Bronchial epithelial cell (primary cell): ENCODE measurements at places on chromosomes 3 and 15. TPM values are rescaled to one million over a fixed set of nuclear protein-coding genes. Genes with fewer than 3 reads are reported as not detected.

GOLGA8Q gene
- 0.79 and 2.2 TPM in 2 replicates for total RNA-seq

ELL3 gene
- 20.2 and 23.2 TPM in 2 replicates for total RNA-seq

GADL1 gene
- not detected in 2 replicates for total RNA-seq

CCRL2 gene
- 0.13 and 0.26 TPM in 2 replicates for total RNA-seq

THUMPD3 gene
- 68.2 and 74.5 TPM in 2 replicates for total RNA-seq

CHDH gene
- under 0.01 and 0.13 TPM in 2 replicates for total RNA-seq

ESYT3 gene
- 1.1 and 2.9 TPM in 2 replicates for total RNA-seq

LINGO1 gene
- total RNA-seq, result not detected in 2 replicates

SH2D7 gene
- total RNA-seq, result not detected in 2 replicates

GPR160 gene
- total RNA-seq, result 1.3 and 2.0 TPM in 2 replicates

TEX9 gene
- total RNA-seq, result 2.6 and 3.6 TPM in 2 replicates

PLSCR5 gene
- total RNA-seq, result not detected in 2 replicates

ZMYND10 gene
- total RNA-seq, result 0.13 and 0.53 TPM in 2 replicates

SAMMSON gene
- total RNA-seq, result not detected in 2 replicates

ANKRD34C gene
- total RNA-seq, result not detected in 2 replicates

B3GNT5 gene
- 31.6 and 49.8 TPM in 2 replicates for total RNA-seq

PCOLCE2 gene
- total RNA-seq, result 0.38 and 1.1 TPM in 2 replicates

C3orf80 gene
- 0.13 TPM in 1 of 2 replicates, not detected in the other for total RNA-seq

RHOV gene
- 7.1 and 38.7 TPM in 2 replicates for total RNA-seq

EFHB gene
- total RNA-seq, result 0.13 and 0.26 TPM in 2 replicates

GJD2 gene
- not detected in 2 replicates for total RNA-seq

GRCh38 chr3:15645740-15646501, 44.4 kb downstream of the BTD start:
- peak; percentile 90 for DNase-seq

DNA sequence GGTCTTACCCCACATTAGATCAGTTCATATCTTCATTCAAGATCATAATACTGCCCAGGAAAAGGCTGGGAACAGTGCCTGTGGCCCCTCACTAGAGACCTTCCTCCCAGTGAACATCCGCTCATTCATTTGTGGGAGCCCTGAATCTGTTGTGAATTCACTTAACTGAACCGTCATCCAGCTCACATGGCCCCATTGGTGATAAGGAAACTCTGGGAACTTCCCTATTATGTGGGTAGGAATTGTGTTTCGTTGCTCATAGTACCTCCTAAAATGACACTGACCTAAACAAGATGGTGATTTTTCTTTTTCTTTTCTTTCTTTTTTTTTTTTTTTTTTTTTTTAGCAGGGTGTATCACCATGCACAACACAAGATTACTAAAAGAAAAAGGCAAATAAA, 6.8 kb upstream of the MESP2 start:
- DNase-seq, result no peak

DNA sequence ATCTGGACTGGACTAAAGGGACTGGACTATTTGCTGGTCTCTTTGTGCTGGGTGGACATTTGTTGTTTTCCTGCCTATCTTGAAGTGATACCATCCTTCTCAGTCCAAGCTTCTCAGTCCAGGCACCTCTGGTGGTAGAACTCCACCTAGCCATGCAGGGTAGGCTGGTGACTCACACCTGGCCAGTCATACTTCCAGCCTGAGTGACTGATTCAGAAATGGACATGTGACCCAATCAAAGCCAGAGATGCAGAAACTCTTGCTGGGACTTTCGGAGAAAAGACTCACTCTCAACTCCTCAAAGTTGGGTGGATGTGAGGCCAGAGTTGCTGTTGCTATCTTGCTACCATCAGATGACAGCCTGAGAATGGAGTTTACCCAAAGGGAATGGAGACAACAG, 5.6 kb upstream of the ASB14 start:
- DNase-seq, result peak; percentile 90

- DNase-seq, result peak; percentile 57
Observed at GRCh38 chr15:81939604-81940440, 106.0 kb downstream of the MEX3B start.

DNA sequence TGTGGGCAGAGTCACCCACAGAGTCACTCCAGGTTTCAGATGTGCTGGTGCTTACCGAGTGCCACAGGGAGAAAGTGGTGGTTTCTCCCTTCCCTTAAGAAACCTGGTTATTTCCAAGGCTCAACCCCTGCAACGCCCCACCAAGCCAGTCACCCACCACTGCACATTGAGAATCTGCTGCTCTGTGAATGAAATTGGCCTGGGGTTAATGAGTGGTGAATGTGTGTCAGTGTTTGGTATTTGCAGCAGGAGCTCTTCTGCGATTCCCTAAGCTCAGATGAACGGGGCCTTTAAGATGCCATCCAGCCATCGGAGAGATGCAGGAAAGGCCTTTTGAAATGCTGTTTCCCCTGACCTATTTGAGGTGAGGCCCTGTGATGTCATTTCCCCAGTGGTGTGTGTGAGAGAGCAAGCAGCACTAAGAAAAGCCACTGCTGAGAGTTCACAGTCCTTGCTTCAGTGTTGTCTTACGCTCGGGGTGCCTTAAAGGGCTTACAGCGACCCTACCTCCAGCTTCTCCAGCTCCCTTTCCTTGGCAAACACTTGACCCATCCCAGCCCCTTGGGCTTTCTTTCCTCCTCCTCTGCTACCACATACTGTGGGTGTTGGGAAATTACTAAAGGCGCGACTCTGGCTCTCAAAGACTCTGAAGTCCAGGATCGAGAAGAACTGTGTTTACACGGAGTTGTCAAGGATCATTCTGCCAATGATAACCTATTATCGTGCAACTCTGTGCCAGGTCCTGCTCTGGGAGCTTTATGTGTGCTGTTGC, 68.9 kb downstream of the SMAD3 start:
- peak; percentile 56 for DNase-seq

DNA sequence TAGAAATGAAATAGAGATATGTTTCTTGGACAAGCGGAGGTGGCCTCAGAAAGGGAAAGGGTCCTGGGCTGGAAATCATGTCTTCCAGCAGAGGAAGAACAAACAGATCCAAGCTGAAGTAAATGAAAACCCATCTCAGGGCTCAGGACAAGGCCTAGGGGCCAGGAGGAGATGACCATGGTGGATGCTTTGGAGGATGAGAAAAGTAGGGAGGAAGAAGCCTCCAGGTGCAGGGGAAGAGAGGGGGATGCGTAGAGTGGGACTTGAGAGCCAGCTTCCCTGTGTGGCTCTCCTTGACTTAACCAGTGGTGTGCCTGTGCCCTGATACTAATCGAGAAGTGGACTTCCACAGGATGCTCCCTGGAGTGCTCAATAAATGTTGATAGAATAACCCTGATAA, 203.2 kb downstream of the FAM43A start:
- no peak for DNase-seq

DNA sequence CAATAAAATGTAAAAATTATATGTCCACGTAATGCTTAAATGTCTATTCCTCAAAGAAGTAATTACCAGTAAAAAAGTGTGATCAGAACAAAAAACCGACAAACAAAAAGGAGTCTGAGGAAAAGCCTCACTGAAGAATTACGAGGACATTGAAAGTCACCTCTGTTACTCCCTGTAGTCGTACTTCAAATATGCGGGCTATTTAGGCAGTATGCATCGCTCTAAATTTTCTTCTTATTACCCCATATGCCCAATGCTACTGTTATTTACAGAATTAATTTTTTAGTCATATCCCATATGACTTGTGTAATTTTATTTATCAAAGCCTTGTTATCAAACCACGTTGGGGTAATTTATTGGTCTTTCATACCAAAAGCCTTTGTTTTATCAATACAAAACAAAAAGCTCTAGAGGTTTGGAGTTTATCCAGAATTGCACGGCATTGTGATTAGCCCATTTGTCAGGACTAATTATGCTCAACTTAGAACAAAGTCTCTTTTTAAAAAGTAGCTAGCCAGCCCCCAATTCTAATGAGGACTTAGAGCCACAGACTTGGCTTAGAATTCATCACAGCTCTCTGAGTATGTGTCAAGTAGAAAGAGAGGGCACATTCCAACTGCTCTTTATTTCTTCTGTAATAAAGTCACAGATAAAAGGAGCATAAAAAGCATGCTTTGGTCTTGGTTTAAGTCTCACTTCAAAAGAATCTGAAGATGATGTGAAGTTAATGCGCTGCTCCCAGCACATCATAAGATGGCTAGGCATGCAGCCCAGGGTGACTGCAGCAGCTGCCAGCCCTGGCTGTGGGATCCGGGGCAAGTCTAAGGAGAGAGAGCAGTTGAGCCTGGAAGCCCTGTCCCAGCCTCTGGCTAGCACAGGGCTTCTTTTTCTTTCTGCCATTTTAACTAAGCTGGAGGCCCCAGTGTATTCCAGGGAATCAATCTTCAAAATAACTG, 521.0 kb downstream of the GABRG3 start:
- DNase-seq, result no peak

- DNase-seq, result peak; percentile 88
Observed at GRCh38 chr3:23055733-23056376, 147.3 kb upstream of the UBE2E2 start.

GRCh38 chr3:129692743-129693142, 86.3 kb upstream of the PLXND1 start:
- no peak for DNase-seq

- no peak for DNase-seq
Observed at GRCh38 chr15:62068071-62068809, 1.5 kb downstream of the C2CD4A start.

GRCh38 chr15:40877694-40878093, 3.7 kb upstream of the RHOV start:
- no peak for DNase-seq

- DNase-seq, result no peak
Observed at GRCh38 chr15:68735610-68736009, 85.1 kb downstream of the ANP32A start.

DNA sequence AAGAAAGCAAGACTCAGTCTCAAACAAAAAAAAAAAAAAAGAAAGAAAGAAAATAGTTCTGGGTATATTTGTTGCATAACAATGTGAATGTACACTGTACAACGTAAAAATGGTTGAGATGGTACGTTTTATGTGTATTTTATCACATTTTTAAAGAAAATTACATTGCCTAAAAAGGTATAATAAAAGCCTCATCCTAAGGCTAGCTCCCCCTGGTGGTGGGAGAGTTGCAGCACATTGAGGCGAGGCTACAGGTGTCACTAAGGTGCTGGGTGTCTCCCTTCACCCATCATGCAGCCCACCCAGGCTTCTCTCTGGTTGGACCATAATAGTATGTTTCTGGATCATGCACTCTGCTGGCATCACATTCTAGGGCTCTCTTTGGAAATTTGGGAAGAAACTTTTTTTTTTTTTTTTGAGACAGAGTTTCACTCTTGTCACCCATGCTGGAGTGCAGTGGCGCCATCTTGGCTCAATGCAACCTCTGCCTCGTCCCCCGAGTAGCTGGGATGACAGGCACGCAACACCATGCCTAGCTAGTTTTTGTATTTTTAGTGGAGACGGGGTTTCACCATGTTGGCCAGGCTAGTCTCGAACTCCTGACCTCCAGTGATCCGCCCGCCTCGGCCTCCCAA, 12.4 kb upstream of the RAB11A start:
- DNase-seq, result peak; percentile 47

- no peak for DNase-seq
Observed at GRCh38 chr15:70906842-70907241, 14.2 kb downstream of the LRRC49 start.

DNA sequence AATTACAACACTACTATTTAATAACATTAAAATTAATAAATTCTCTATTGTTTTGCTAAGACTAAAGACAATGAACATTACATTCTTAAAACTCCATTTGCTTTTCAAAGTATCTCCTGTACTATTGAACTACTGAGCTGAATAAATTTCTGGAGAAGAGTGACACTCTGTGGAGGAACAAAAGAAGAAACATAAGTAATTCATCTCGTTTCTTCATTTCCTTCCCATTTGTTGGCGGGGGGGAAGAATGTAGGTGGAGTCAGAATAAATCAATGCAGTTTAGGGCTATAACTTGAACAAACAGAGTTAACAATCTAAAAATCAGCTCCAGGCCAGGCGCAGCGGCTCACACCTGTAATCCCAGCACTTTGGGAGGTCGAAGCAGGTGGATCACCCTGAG, 32.7 kb downstream of the EFHB start:
- DNase-seq, result no peak

DNA sequence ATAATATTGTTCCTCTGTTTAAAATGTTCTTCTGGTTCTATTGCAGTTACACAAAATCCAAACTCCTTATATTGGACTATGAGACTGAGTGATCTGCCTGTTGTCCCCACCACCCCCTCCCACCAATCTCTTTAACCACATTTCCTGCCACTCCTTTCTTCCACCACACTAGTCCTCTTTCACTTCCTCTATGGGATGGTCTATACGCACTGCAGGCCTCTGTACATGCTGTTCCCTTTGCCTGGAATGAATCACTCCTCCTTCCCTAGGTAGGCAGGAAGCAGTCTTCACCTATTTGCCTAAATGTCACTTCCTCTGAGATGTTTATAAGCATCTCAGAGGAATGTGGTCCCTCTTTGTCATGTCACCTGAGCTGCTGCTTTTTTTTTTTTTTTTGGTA, 4.0 kb downstream of the MAP2K1 start:
- DNase-seq, result peak; percentile 79

- no peak for DNase-seq
Observed at GRCh38 chr3:132457286-132457685, 40.0 kb downstream of the DNAJC13 start.

- DNase-seq, result no peak
Observed at GRCh38 chr3:30741889-30742288, 135.5 kb downstream of the TGFBR2 start.

DNA sequence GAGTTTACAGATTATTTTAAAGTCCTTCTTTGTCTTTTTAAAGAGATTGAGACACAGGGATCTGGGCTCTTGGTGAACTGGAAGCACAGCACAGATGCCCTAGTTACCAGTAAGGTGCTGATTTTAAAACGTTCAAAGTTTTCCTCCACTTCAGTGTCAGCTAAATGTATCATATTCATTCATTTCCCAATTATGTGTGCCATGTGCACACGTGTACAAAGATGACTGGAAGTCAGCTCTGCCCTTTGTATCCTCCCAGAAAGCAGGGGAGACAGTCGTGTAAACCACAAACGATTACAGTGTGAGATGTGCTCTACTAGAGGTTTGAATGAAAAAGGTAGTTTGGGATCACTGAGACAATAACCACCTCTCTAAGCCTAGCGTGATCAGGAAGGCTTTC, 730 bp downstream of the ZKSCAN7 start:
- DNase-seq, result peak; percentile 14

DNA sequence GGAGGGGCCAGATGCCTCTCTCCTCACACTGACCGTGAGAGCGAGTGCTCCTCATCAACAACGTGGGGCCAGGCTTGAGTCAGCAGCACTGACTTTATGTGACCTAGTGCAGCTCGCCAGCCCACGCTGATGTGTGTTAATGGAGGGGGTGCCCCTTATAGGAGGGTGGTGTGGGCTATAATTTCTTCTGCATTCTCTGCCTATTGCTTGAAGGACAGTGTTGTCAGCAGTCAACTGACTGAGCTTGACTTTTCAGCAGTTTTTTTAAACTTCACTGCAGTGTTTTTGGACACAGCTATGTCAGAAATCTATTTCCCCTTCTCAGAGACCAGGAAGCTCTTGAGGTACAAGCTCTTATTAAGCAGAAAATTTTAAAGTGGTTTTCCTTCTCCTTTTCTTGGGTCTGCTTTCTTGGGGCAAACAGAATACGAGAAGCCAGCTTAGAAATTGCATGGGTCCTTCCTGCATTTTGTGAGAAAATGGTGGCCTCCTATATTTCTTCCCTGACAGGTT, 304.8 kb upstream of the CTDSPL start:
- DNase-seq, result no peak
